Esophagus squamous epithelium (tissue), 5 donors: ENCODE measurements at places on chromosomes 3 and 15.

GRCh38 chr15:63497642-63498467 lies 6.5 kb upstream of the USP3 start:
- DNase-seq = no peak

GRCh38 chr3:157091083-157091833 lies 68.7 kb downstream of the CCNL1 start:
- DNase-seq = no peak

- no peak for DNase-seq
Measured at GRCh38 chr3:136207489-136208115, 11.5 kb upstream of the MSL2 start.

DNA sequence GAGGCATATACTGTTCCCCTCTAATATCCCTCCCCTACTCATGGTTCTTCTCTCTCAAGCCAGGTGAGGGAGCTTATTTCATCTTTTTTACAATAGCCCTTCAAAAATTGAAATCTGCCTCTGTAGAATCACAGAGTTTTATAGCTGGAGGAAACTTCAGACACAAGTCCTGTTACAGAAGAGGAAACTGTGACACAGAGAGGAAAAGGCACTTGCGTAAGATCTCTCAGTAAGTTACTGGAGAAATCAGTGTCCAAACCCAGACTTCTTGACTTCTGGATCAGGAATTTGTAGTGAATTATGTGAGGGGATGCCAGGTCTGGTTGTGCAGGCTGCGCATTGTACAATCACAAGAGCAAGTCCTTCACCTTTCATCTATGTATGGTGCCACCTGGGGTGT lies 4.6 kb downstream of the FGD5 start:
- DNase-seq = no peak

- no peak for DNase-seq
Measured at GRCh38 chr3:57637391-57637790, 40.2 kb upstream of the ARF4 start.

GRCh38 chr3:187291001-187291511 lies 481 bp downstream of the MASP1 start:
- DNase-seq = no peak

DNA sequence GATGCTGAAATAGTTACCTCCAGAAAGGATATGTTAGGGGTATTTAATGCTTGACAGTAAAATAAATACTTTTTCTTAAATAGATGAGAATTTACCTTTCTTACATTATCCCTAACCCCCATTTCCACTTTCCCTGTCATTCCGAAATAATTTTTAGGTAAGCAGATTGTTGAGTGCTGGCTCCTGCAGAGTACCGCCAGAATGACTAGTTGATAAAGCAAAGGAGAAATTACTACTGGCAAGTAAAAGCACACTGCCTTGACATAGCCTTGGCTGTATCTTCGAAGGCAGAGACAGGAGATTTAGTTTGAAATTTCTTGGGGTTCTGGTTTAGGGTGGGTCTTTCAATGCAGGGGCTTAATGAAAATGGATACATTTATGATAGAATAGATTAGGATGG lies 40.8 kb downstream of the LRRC49 start:
- DNase-seq = no peak

DNA sequence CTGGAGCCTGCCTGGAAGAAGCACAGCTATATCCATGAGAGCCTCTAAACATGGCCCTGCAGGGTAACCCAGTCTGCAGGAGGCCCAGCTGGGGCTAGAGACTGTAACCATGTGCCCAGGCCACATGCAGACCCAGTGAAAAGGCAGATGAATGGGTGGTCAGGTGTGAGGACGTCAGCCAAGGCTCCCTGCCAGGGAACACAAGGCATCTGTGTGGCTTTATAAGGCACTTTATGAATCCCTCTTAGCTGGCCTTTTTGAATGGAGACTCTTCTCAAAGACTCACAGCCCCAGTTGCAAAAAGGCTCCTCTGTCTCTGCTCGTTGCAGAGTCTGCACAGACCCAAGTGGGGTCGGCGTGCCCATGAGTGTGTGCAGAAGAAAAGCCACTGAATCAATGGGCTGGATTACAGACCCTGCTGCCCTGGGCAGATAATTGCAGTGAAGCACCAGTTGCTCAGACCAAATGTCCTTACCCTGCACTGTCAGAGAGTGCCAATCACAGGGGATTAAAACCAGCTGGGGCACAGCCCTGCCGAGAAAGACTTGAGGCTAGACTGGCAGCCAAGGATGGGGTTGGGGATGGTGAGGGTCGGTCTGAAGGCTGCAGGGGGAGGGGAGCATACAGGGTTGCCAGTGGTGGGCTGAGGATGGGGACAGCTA lies 154.2 kb downstream of the RAB11A start:
- DNase-seq = no peak

DNA sequence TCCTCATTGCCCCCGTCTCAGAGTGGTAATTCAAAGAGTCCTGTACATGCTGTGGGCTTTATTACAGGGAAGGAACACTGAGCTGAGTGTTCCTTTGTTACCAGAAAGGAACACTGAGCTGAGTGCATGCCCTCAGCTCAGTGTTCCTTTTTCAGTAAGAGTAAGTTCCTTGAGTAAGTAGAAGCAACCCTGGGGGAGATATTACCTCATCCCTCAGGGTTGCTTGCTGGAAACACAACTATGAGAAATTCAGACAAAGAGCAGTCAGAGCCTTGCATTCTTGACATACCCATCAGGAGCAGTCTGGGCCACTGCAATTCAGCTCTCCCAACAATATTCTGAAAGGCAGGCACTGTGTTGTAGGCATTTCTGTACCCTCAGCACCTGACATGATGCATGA lies 17.0 kb downstream of the CHRM5 start:
- DNase-seq = no peak

GRCh38 chr15:64909546-64909945 lies 2.2 kb upstream of the ANKDD1A start:
- no peak for DNase-seq

GRCh38 chr3:41118461-41119390 lies 80.6 kb upstream of the CTNNB1 start:
- DNase-seq = no peak

DNA sequence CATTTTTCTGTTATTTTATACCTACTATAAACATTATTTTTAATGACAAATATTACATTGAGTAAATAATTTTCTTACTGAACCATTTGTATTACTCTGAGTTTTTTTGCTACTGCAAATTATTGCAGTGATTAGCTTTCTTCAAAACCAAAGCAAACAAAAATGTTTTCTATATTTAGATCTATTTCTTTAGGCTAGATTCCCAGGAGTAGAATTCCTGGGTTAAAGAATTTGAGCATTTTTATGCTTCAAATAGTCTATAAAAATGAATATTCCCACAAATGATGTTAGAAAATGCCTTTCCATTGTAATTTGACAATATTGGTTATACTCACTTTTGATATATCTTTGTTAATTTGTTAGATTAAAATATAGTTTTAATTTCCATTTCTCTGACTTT lies 76.8 kb downstream of the LEKR1 start:
- no peak for DNase-seq
